Activated T-helper 1 cell treated with anti-CD3 and anti-CD28 coated beads, Interleukin-12 subunit alpha, Interleukin-12 subunit beta, Interleukin-2, Interleukin-4 antibody, amounts not matched to agents 30 ng/mL and 10 ng/mL and 1 ng/mL, durations not matched to agents 14 hours and 24 hours and 36 hours (primary cell): ENCODE measurements at places on chromosomes 5 and 9.
A peak's percentile ranks its signal among the peaks of the same experiment; 100 is the strongest.

GRCh38 chr5:33494466-33494865, 53.7 kb downstream of the TARS1 start:
- no peak for DNase-seq

GRCh38 chr9:33942471-33943083, 106.1 kb downstream of the UBAP2 start:
- DNase-seq = no peak

DNA sequence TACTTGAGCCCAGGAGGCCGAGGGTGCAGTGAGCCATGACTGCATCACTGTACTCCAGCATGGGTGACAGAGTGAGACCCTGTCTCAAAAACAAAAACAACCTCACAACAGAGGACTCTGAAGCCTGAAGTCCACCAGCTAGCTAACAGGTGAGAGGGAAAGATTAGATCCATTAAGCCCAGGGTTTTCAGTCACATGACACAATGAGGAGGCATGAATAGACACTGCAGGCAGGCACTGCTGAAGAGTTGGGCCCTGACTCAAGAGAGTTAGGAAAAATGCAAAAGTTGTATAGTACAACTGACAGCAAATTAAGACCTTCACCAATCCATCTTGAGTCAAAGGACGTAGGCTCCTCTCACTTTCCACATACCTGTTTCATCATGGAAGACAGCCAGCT, 64.9 kb downstream of the IARS1 start:
- DNase-seq = no peak

GRCh38 chr5:87122151-87122977, 145.3 kb upstream of the RASA1 start:
- no peak for DNase-seq

DNA sequence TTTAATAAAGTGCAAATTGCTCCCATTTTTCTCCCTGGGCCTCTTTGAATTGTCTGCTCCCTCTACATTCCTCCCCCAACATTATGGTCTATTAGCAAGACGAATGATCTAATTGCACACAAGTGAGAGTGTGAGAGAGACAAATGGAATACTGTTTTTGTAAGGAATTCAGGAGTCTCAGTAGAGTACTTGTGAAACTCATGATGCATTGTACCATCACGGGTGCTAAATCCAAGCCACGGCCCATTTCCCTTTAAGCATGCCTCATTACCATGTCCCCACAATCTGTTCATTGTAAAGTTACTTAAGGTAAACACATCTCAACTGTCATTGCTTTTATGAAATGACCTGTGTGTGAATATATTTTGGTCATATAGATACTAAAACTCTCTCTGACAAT, 62.8 kb downstream of the CD180 start:
- no peak for DNase-seq

DNA sequence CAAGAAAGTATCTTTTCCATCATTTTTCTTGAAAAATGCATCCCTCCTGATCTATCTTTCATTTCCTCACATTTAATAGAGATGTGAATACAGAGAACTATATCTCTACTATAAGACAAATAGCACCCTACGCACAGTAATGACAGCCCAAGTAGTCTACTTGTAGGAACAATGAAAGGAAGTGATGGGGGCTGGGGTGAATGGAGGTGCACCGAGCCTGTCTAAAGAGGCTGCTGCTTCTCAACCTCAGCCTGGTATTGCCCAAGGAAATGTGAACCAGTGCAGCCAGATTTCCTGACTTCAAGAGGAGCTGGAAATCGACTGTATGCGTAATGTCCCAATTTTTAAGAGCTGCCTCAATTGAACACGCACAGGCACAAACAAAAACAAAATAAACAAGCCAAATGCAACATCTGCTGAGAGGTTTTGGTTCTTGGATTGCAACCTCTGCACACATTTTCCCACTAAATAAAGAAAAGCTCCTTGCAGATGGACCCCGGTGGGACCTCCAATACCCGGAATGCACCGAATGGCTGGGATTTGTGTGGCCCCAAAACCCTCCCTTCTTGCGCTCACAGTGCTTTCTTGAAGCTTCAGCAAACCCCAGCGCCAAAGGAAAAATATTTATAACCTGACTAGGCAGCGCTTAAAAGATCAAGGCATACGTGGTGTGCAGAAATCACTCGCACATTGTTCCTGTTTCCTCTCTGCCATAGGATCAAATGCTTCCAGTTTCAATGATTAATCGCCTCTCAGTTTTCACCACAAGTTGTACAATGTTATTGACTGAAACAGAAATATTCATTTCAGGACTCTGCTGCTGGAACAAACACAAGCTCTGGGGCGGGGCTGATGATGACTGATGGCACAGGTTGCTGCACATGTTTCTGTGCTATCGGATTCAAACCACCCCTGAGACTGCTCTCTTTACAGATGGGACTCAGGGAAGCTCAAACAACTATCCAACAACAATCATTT, 68.3 kb downstream of the KCNIP1 start:
- DNase-seq = peak; percentile 1
